ENCODE measurements at places on chromosomes 13 and 19.
A peak's percentile ranks its signal among the peaks of the same experiment; 100 is the strongest.

DNA sequence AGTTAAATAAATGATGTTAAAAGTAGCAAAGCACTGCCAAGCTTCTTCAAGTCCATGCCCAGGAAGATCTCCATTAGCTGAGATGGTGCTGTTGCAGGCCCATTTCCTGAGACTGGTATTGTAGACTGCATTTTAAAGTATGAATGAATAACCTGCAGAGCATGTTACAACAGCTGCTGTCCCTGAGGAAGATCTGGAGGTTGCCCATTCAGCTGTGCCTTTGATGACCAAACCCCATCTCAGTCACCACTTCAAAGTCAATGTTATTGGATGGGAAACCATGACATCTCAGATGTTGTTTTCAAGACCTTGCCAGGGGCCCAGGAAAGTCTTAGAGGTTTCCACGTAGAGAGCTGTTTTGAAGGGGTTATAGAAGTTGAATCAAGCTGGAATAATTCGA lies 281.3 kb downstream of the MTUS2 start:
- DNase-seq: no peak

DNA sequence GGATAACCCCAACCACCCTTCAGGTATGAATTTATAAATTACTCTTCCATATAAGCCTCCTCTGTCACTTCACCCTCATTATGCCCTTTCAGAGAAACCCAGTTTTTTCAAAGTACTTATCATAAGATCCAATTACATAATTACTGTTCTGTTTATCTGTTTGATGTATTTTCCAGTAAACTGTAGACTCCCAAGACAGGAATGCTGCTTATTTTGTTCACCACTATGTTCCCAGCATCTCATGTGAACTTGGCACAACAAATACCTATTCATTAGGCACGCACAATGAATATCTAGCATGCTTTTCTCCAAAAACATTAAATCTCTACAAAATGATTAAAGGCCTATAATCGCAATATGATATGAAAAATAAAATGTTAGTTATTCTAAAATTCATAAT lies 13.2 kb downstream of the ENOX1 start:
- no peak for DNase-seq

- no peak for DNase-seq
These were observed 668.6 kb upstream of the SLC10A2 start for GRCh38 chr13:103734837-103735236.

- peak; percentile 18 for DNase-seq
These were observed 8.1 kb downstream of the RPS9 start for GRCh38 chr19:54208784-54209057.
